ENCODE measurements at places on chromosomes 3 and 15. TPM values are rescaled to one million over a fixed set of nuclear protein-coding genes. Genes with fewer than 3 reads are reported as not detected.

The WNT5A gene
- total RNA-seq = 0.15 TPM

The CLDN18 gene
- total RNA-seq = not detected

The PAQR5 gene
- 0.15 TPM for total RNA-seq

The COL8A1 gene
- 7.8 TPM for total RNA-seq

The HYKK gene
- total RNA-seq = 0.70 TPM

The CADPS gene
- total RNA-seq = 0.82 TPM

The ACKR2 gene
- total RNA-seq = 0.15 TPM

The ATP13A5 gene
- not detected for total RNA-seq

The TMEM266 gene
- 0.82 TPM for total RNA-seq

The GOLGA6D gene
- total RNA-seq = not detected

The UROC1 gene
- total RNA-seq = not detected

The TM4SF1 gene
- 76.5 TPM for total RNA-seq

The PPARG gene
- total RNA-seq = 27.5 TPM

The BFSP2 gene
- not detected for total RNA-seq

The ALPK3 gene
- total RNA-seq = 0.12 TPM

The CAPN7 gene
- 15.6 TPM for total RNA-seq

The PIERCE2 gene
- 2.1 TPM for total RNA-seq

The HGD gene
- 0.12 TPM for total RNA-seq

The DNAH12 gene
- under 0.01 TPM for total RNA-seq

The INSYN1 gene
- 0.45 TPM for total RNA-seq

The PLA2G4F gene
- total RNA-seq = not detected

The ABI3BP gene
- total RNA-seq = 1.6 TPM

The ERC2 gene
- total RNA-seq = 0.47 TPM

The CPA3 gene
- not detected for total RNA-seq

The MCTP2 gene
- total RNA-seq = 4.7 TPM

Measured in smooth muscle cell of the coronary artery (primary cell).